GM12892 (cell line): ENCODE measurements at places on chromosomes 16 and 17.
A peak's percentile ranks its signal among the peaks of the same experiment; 100 is the strongest.

DNA sequence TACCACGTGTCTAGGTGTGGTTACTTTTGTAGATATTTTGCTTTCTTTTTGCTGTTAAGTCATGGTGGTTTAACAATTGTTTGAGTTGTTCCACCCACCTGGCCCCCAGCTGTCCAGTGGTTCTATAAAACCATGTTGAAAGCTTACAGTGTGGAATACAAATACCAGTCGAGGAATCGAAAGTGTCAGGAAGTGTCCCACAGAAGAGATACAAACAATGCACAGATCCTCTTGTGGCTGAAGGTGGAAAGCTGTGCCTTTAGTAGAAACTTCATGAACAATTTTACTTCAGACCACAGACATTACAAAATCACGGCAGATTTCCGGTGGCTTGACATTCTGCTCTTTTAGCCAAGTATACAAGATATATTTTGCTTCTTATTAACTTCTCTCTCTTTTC lies 782.4 kb upstream of the SOX9 start:
- no peak for DNase-seq

DNA sequence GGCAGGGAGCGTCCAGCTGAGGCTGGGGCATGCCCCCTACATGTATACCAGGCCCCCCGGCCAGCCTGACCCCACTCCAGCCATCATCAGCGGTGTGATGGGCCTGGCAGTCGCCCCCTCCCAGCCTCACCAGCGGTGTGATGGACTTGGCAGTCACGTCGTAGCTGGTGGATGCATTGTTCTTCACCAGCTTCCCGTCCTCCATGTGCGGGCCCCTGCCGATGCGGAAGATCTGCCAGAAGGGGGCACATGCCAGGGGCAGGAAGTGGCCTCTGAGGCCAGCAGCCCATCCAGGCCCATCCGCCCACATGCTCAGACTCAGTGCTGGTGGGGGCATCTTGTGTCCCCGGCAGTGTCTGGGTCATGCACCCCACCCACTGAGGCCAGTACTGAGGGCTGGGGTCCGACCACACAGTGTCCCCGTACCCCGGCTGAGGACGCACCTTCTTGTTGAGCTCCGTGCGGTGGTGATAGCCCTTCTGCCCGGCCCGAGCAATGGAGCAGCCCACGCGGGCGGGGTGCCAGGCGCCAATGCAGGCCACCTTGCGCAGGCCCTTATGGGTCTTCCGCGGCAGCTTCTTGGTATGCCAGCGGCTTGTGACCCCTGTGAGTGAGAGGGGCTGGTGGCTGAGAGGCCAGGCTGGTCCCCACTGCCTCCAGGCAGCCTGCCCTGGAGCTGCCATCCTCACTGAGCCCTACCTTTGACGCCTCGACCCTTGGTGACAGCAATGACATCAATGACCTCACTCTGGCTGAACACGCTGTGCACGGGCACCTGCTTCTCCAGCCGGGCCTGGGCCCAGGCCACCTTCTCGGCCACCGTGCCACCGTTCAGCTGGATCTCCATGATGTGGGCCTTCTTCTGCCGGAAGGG lies 3.7 kb upstream of the MSRB1 start:
- DNase-seq, result no peak

- DNase-seq, result no peak
Measured at GRCh38 chr16:3728424-3729160, 11.3 kb upstream of the TRAP1 start.

- DNase-seq, result no peak
Measured at GRCh38 chr16:77234611-77235010, 35.4 kb downstream of the SYCE1L start.

DNA sequence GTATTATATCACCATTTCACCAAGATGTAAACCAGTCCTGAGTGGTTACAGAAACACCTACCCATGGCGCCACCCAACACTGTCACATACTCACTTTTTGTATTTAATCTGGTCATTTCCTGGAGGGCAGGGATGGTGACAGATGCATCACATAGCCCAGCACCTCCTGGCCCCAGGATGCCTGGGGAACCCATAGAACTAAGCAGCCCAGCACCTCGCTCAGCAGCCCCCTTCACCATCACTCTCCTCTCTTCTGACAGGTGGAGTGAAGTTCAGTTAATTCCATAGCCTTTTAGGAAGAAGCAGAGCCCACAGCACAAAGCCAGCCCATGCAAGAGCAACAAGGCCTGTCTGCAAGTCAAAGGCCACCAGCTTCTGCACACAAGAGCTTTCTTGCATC lies 27.5 kb downstream of the MYLK3 start:
- DNase-seq, result no peak

DNA sequence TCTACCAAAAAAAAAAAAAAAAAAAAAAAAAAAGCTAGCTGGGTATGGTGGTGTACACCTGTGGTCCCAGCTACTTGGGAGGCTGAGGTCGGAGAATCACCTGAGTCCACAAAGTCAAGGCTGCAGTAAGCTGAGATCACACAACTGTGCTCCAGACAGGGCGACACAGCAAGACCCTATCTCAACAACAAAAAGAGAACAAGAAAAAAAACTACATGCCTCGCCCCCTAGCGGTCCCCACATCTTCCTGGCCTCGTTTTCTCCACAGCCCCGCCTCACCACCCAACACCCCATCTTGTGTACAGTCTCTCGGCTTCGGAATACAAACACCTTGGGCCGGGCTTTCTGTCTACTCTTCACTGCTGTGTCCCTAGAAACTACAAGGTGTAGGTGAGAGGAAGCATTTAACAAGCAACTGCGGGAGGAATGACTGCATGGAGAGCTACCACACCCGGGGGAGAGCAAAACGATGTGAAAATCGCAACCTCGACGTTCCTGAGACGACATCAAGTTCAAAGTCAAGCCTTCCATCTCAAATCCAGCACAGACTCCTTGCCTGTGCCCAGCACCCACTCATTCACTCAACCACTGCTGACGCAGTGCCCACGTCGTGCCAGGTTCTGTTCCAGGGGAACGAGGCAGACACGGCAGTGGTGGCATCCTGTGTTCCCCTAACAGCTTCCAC lies 9.0 kb downstream of the NTAN1 start:
- DNase-seq, result no peak

DNA sequence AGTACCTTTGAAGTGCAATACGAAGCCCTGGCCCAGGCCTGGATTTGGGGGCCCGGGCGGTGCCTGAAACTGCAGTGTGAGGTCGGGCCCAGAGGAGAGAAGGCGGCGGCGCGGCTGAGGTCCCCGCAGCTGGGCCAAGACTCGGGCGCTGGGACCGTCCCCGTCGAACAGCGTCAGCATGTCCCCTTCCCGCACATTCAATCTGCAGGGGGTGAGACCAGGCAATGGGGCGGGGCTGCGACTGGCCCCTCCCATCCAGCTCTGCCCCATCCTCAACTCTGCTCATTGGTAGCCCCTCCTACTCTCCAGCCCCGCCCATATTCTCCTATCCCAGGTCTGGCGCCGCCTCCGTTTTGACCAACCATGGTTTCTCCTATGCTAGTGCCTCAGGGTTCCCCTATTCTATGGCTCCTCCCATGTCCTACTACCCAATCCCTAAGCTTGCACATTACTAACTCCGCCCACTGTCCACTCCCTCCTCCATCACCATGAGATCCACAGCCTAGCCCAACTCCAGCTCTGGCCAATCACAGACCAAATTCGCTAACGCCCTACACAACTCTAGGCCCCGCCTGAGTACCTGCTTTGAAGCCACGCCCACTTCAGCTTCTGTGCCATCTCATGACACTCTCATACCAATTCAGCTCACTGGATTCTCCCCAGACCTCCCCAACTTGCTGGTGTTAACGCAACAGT lies 14.4 kb upstream of the CDIPT start:
- DNase-seq, result peak; percentile 48
